ENCODE measurements at places on chromosomes 3 and 15. TPM values are rescaled to one million over a fixed set of nuclear protein-coding genes. Genes with fewer than 3 reads are reported as not detected.

DNA sequence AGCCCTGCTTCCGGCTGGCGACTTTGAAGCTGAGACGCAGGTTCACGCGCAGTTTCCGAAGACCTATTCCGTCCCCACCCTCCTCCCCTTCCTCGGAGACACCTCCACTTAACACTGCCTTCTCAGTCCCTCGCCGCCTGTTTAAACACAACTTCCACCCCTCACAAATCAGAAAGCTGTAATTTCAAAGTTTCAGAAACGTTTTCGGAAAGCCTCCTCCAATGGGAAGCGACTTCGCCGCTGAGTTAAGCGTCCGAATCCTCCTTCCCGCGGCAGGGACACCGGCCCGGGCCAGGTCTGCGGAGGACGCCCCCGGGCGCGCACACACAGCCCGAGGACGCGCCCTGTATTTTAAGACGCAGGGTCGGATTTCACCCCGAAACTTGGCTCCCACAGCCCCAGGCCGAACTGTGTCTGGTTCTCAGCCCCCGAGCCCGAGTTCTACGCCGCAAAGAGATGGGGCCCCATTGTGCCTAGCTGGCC lies 559 bp upstream of the LRRN1 start:
- peaks cover 41% of the 10 kb centered on the region for H3K27me3 ChIP-seq
- DNase-seq, result peak; percentile 66
- peak overlapping the region; percentile 71 for H3K4me3 ChIP-seq

TRIM42 gene
- not detected for polyA plus RNA-seq

DNA sequence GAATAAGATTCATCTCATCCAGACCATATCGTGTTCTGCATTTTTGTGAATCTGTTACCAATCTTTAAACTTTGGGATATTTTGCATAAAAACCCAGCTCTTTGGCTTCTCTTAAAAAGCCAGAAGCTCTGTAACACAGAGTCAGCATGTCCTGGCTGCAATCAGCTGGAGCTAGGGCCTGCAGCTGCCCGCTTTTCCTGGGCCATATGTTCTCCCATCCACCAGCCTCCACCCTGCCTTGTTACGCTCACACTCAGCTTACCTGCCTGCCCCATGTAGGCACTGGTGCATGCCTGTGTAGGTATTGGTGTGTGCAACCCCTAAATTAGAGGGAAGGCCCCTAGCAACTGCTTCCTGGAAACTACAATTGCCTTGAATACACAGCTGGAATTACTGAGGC lies 48.2 kb downstream of the CRYGS start:
- DNase-seq, result no peak
- no peaks in the 10 kb centered on the region for H3K4me1 ChIP-seq
- H3K27me3 ChIP-seq, result no peaks in the 10 kb centered on the region
- no peak overlapping the region for H3K27ac ChIP-seq
- no peaks in the 10 kb centered on the region for H3K36me3 ChIP-seq

NKIRAS1 gene
- 14.3 TPM for polyA plus RNA-seq

ERC2 gene
- 1.6 TPM for polyA plus RNA-seq

DNA sequence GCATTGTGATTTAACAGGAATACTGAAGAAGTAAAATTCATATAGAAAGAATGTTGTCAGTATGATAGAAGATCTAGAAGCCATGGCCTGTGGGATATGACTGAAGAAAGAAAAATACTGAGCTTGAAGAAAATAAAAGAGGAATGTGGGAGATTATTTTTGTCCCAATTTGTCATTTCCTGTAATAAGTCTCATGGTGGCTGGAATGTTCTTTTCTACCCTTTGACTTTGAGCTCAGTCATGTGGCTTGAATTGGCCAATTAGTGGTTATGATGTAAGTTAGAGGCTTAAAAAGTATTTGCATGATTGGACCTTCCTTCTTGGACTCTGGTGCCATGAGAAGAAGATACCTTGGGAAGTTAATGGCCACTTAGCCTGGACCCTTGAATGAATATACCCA lies 14.1 kb downstream of the APH1B start:
- peaks cover 8% of the 10 kb centered on the region for H3K36me3 ChIP-seq
- no peaks in the 10 kb centered on the region for H3K4me1 ChIP-seq
- no peak overlapping the region for H3K27ac ChIP-seq
- no peak overlapping the region for H3K4me3 ChIP-seq
- peak; percentile 35 for DNase-seq

TMEM212 gene
- 0.34 TPM for polyA plus RNA-seq

DNA sequence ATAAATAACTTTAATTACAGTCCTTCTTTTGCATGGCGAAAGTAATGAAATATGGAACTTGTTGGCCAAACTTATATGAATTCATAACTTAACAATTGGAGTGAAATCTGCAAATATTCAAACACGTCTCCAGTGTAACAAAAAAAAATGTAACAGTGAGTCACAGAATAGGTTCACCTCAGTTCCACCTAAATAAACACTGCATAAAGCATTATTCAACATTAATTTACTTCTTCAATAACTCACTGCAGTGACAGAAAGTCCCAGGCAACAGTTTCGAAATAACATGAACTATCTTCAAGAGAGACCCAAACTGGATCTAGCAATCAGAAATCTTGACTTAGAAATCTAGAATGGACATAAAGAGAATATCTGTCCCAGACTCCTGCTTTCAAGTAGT lies 75.6 kb downstream of the GMNC start:
- H3K27me3 ChIP-seq, result no peaks in the 10 kb centered on the region
- no peak overlapping the region for H3K4me3 ChIP-seq
- no peaks in the 10 kb centered on the region for H3K36me3 ChIP-seq
- no peaks in the 10 kb centered on the region for H3K4me1 ChIP-seq
